ENCODE measurements at places on chromosomes 7 and 10.
A peak's percentile ranks its signal among the peaks of the same experiment; 100 is the strongest.

DNA sequence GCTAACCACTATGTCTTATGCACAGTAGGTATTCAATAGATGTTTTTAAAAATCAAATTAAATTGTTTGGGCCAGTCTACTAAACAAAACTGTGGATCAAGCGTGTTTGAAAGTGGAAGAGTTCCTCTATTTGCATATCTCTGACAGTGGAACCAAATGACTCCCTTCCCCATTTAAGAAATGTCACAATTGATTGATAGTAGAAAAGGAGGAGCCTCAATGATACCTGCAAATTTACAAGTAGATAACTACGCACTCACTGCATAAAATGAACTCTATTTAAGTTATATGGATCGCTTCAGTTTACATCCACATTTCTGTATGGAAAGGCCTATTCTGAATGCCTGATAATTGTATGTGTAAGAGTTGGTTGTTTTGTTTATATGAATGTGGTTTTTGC is 163.3 kb upstream of the MTPN start:
- no peak for DNase-seq

DNA sequence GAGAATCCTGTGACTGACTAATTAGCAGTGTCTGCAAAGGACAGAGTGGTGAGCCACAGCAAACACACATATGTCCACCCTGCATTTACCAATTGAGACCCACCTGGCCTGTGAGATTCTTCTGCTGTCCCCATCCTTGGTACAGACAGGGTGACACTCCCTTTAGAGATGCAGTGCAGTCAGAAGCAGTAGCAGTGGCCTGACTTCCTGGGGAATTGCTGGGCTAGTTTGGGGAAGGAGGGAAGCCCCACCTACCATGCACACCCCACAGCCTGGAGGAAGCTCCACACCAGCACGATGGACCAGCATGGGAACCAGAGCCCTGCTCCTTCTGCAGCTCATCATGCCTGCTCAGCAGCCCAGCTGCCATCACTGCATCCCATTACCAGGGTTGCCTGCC is 924.9 kb upstream of the ZNF722 start:
- no peak for DNase-seq

DNA sequence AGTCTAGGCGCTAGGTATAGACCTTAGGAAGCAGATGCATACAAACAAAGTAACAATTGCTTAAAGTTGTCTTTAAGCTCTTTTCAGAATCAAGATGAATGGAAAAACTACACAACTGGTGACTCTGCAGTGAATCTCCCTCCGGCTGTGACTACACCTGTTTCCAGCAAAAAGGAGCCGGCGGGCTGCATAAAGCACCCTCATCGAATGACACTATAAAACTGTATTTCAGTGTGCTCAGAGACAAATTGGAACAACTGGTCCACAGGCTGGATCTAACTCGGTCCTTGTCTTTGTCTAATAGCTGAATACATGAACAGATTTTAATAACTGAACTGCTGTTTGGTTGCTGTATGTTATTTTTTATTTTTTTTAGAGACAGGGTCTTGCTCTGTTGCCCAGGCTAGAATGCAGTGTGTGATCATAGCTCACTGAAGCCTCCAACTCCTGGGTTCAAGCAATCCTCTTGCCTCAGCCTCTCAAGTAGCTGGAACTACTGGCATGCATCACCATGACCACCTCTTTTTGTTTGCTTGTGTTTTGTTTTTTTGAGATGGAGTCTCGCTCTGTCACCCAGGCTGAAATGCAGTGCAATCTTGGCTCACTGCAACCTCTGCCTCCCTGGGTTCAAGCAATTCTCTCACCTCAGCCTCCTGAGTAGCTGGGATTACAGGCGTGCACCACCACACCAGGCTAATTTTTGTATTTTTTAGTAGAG is 64.2 kb upstream of the SVIL start:
- DNase-seq = no peak

GRCh38 chr7:22406715-22407114 is 49.8 kb upstream of the RAPGEF5 start:
- no peak for DNase-seq

DNA sequence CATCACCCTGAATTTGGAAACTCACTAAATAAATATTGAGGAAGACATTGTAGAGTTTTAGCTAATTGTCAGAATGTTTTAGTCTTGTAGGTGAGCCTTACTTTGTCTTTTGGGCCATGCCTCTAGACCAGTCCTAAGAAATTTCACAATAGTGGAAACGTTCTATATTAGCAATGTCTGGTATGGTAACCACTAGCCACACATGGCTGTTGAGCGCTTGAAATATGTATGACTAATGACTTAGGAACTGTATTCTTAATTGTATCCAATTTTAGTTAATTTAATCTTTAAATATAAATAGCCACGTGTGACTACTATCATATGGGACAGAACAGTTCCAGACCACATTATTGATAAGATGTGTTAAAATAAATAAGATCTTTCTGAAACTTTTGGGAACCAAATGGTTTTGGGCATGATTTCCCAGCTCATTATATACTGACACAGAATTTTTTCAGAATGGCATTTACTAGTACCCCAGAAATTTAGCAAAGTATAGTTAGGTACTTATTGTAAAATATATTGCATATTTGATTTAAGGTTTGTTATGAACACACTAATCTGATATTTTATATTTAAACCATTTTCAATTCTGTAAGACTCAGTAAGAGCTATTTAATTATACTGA is 95.0 kb downstream of the VPS50 start:
- DNase-seq = peak; percentile 1

DNA sequence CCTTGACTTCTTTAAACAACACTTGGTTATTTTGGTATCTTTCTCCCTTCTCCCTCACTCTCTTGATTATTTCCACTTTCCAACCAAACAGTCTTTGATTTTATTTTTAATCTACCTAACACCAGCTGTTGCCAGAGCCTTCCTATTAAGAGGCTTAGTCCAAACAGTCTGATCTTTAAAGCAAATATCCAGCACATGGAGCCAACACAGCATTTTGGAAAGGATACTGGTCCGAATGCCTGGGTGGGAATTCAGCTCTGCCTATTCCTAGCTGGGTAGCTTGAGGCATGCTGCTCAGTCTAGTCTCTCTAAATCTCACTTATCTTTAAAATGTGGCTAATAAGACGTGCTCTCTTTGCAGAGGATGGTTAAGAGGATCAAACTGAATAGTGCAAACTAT is 129.3 kb downstream of the NRCAM start:
- DNase-seq = no peak

- DNase-seq = peak; percentile 75
Observed at GRCh38 chr10:126199221-126199998, 188.9 kb downstream of the ADAM12 start.

GRCh38 chr10:118045837-118046394 is 825 bp downstream of the RAB11FIP2 start:
- peak; percentile 7 for DNase-seq

- no peak for DNase-seq
Observed at GRCh38 chr10:85594239-85594638, 772.4 kb downstream of the GRID1 start.
